Central memory CD4-positive, alpha-beta T cell (primary cell): ENCODE measurements at places on chromosomes 6 and 20.

- no peak for DNase-seq
Measured at GRCh38 chr20:54389596-54390280, 85.7 kb upstream of the DOK5 start.

DNA sequence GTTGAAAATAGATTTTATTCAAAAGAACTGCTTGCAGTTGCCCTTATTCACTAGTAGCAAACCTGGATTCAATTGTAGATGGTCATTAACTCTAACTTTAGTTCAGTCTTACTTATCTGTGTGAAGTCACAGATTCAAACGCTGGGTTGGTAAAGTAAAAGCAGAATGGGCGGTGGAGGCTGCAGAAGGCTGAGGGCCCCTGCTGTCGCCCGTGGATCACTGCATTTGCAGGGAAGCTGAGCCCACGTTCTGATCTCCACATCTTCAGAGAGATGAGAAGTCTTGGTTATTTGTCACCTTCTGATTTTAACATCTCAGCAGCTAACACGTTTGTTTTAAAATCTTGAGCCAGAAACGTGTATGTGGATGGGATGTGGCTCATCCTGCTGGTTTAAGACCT is 75.1 kb downstream of the SNX9 start:
- no peak for DNase-seq

DNA sequence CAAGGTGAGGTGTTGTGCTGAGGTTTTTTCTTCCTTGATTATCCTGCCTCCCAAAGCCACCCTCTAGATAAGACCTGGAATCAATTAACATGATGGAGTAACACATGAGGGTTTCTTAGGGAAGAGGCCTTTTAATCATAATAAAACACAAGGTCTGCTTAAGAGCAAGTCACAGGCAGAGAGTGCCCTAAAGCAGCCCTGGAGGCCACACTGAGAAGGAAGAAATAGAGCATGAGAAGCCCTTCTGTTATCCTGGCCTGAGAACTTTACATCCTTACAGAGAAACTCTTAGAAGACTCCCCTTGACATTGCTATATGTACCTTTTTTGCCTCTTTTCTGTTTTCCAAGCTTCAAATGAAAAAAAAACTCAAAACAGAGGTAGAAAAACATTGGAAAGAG is 132.3 kb downstream of the CEP57L1 start:
- DNase-seq = no peak

GRCh38 chr6:42808492-42809483 is 26.9 kb downstream of the BICRAL start:
- DNase-seq = no peak

DNA sequence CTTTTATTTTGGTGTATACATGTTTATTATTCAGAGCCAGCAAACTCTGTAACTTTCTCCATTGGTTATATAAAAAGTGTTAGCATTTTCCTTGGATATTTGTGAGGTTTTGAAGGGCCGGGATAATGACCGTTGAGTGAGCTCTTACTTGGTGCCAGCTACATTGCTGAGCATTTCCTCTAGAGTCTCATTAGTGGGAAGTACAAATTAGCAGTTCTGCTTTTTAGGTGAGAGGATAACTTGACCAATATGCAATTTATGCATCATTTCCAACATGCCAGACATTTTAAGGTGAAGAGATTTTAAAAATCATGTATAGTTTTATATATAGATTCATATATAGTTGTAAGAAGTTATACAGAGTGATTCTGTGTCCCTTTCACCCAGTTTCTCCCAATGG is 84.3 kb downstream of the CARMIL1 start:
- no peak for DNase-seq

DNA sequence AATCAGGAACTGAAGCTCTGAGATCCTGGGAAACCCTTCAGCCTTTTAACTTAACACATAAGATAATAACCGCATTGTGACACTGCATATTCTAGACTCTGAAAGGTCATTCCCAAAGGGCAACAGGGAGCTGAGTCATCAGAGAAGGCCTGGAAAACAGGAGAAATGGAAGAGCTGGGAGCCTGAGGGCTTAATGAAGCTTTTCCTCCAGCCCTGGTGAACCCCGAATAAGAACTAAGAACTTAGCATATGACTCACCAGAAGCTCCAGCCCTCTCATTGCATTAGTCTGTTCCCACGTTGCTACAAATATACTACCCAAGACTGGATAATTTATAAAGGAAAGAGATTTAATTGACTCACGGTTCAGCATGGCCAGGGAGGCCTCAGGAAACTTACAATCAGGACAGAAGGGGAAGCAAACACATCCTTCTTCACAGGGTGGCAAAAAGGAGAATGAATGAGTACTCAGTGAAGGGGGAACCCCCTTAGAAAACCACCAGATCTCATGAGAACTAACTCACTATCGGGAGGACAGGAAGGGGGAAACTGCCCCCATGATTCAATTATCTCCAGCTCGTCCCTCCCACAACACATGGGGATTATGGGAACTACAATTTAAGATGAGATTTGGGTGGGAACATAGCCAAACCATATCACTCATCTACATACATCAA is 648.5 kb downstream of the TFAP2A start:
- DNase-seq = no peak

DNA sequence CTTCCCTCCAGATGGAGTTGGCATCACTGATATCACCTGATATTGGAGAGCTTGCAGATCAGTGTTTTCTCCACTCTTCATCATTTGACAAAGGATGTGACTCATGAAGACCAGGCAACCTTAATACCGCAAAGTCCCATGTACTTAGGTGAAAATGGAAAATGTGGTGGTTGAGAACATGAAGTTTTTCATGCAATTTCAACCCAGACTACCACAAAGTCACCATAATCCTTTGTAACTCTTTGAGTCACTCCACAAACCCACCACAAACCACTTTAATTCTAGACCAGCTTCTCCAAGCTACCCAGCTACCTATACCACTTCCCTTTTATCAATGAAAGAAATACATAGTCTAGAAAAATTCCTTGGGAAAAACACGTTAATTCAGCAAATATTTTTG is 7.1 kb downstream of the NHLRC1 start:
- peak; percentile 1 for DNase-seq

DNA sequence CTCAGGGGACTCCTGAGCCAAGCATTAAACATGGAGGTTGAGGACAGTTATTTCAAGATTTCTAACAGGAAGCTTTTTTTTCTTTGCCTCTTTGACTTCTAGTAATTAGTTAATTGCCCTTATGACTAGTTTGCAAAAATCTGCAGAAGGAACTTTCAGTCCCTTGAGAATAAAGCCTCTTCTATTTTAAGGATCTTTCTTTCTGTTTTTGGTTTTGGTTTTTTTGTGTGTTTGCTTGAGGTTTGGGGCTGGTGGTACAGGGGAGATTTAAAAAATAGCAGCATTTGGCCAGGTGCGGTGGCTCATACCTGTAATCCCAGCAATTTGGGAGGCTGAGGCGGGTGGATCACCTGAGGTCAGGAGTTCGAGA is 259.3 kb downstream of the BMP7 start:
- no peak for DNase-seq

- DNase-seq = no peak
Measured at GRCh38 chr20:11170565-11170964, 496.8 kb upstream of the JAG1 start.

GRCh38 chr6:26043384-26044139 is 43.7 kb upstream of the HFE start:
- DNase-seq = peak; percentile 94

GRCh38 chr20:20192366-20192765 is 140.0 kb downstream of the CFAP61 start:
- DNase-seq = no peak

- DNase-seq = no peak
Measured at GRCh38 chr20:62742550-62742949, 33.9 kb downstream of the NTSR1 start.

- no peak for DNase-seq
Measured at GRCh38 chr6:64013011-64013410, 377.4 kb downstream of the PHF3 start.

GRCh38 chr6:146315381-146316174 is 228.1 kb upstream of the RAB32 start:
- DNase-seq = no peak
